Transverse colon (tissue), 4 donors: ENCODE measurements at places on chromosomes 16 and 17.

- no peak overlapping the region for H3K4me3 ChIP-seq
- no peak overlapping the region for H3K27ac ChIP-seq
- no peak for DNase-seq
These were observed 5.9 kb upstream of the ADCY7 start for GRCh38 chr16:50260206-50261159.

DNA sequence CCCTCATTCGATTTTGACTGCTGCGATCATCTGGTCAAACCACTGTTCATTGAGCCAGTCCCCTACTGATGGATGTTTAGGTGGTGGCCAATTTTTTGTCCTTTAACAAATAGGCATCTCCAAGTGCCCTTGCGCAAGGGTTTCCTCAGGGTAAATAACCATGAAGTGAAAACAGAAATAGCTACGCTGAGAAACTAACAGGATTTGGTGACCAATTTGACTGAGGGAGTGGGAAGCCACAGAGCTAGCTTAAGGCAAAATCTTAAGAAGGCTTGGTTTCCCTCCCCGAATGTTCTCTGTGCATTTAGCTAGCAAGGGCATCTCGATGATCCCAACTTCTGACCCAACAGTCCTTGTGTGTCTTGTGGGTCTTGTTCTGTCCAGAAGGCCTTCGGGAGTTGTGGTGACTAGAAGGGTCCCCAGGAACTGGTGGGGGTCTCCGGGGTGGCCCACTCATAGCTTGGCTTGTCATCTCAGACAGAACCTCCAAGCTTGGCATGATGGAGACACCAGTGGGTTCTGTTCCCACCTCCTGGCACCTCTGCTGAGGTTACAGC lies 117.2 kb downstream of the SOCS1 start:
- H3K27me3 ChIP-seq: no peaks in the 10 kb centered on the region
- no peak overlapping the region for H3K4me3 ChIP-seq
- H3K4me1 ChIP-seq: peaks cover 3% of the 10 kb centered on the region
- no peaks in the 10 kb centered on the region for H3K36me3 ChIP-seq

GRCh38 chr17:14513835-14514234 lies 213.0 kb downstream of the HS3ST3B1 start:
- no peaks in the 10 kb centered on the region for H3K36me3 ChIP-seq
- DNase-seq: no peak
- no peak overlapping the region for H3K27ac ChIP-seq
- H3K4me3 ChIP-seq: no peak overlapping the region
- H3K27me3 ChIP-seq: no peaks in the 10 kb centered on the region

- H3K36me3 ChIP-seq: peaks cover 20% of the 10 kb centered on the region
- DNase-seq: no peak
- H3K27ac ChIP-seq: peak overlapping the region; percentile 60
- H3K4me1 ChIP-seq: peaks cover 6% of the 10 kb centered on the region
- no peak overlapping the region for H3K4me3 ChIP-seq
These were observed 43.8 kb downstream of the NDEL1 start for GRCh38 chr17:8479431-8479947.

DNA sequence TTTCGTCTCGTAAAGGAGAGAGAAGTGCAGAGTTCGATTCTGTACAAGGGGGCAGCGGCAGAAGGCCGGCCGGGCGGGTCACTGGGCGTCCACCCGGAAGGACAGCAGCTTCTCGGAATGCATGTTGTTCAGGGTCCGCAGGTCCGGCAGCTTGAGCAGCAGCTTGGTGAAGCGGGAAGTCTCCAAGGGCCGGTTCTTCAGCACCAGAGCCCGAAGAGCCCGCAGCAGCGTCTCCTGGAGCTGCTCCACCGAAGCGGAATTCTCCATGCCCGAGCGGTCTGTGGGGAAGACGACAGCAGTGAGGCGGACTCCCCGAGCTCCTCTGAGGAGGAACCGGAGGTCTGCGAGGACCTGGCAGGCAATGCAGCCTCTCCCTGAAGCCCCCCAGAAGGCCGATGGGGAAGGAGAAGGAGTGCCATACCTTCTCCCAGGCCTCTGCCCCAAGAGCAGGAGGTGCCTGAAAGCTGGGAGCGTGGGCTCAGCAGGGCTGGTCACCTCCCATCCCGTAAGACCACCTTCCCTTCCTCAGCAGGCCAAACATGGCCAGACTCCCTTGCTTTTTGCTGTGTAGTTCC lies 7.3 kb downstream of the NR1D1 start:
- peaks cover 30% of the 10 kb centered on the region for H3K36me3 ChIP-seq
- no peak for DNase-seq
- H3K27ac ChIP-seq: peak overlapping the region; percentile 96
- no peak overlapping the region for H3K4me3 ChIP-seq
- peaks cover 68% of the 10 kb centered on the region for H3K4me1 ChIP-seq
- H3K27me3 ChIP-seq: no peaks in the 10 kb centered on the region

GRCh38 chr17:59853168-59853918 lies 39.4 kb downstream of the TUBD1 start:
- peak overlapping the region; percentile 92 for H3K27ac ChIP-seq
- H3K27me3 ChIP-seq: no peaks in the 10 kb centered on the region
- H3K4me1 ChIP-seq: peaks cover 56% of the 10 kb centered on the region
- no peaks in the 10 kb centered on the region for H3K36me3 ChIP-seq
- H3K4me3 ChIP-seq: no peak overlapping the region
- DNase-seq: peak; percentile 83

DNA sequence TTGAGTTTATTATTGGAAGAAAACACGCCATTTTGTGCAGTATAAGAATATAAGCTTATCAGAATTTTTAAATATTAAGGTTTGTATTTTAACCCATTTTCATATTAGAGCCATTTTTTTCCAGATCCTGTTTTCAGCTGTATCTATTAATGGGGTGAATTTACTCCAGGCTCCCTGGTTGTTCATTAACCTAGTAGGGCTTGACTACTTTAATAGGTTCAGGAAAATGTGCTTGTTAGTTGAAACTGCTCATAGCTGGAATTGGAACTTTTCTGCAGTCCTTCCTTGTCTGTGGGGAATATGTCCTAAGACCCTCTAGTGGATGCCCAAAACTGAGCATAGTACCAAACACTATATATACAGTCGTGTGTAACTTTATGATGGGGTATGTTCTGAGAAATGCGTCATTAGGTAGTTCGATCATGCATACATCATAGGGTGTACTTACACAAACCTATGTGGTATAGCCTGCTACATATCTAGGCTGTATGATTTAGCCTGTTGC lies 28.0 kb downstream of the NFAT5 start:
- H3K4me3 ChIP-seq: no peak overlapping the region
- no peaks in the 10 kb centered on the region for H3K27me3 ChIP-seq
- H3K36me3 ChIP-seq: no peaks in the 10 kb centered on the region
- no peak for DNase-seq
